Esophagus squamous epithelium (tissue), 5 donors: ENCODE measurements at places on chromosomes 5 and 9.

DNA sequence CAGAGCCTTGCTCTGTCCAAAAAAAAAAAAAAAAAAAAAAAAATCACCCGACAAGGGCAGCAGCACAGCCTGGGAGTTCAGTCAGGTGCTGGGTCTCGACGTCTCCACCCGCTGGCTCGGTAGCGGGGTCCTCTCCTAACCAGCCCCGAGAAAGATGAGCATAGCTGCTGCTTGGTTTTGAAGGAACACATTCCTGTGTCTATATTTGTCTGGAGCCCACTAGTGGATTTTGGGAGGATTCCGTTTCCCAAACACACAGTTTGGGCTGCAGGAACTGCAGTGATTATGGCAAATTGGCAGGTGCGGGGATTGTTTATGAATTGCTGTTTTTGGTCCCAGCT, 1.2 kb downstream of the OTULINL start:
- H3K4me1 ChIP-seq = peaks cover 5% of the 10 kb centered on the region
- H3K36me3 ChIP-seq = no peaks in the 10 kb centered on the region
- peak overlapping the region; percentile 81 for H3K4me3 ChIP-seq
- no peak overlapping the region for H3K27ac ChIP-seq
- DNase-seq = no peak

DNA sequence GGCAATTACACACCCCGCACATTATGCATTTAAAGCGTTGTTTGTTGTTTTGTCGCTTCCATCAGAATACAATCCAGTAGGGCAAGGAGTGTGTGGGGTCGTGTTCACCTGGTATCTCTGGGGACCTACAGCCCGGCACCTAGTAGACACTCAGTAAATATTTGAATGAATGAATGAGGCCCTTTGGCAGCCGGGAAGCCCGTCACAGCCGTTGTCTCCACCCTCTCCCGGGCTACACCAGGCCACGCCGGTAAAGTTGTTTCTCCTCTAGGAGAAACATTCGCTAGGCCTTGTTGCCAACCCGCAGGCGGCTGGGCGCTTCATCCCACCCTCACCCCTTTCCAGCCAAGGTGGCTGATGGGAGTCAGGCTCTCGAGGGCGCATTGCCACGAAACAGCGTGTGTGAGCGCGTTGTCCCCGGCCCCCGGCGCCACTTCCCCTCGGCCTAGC, 876 bp upstream of the JAK2 start:
- H3K27me3 ChIP-seq = no peaks in the 10 kb centered on the region
- H3K4me1 ChIP-seq = peaks cover 27% of the 10 kb centered on the region
- no peak for DNase-seq
- peak overlapping the region; percentile 97 for H3K27ac ChIP-seq

DNA sequence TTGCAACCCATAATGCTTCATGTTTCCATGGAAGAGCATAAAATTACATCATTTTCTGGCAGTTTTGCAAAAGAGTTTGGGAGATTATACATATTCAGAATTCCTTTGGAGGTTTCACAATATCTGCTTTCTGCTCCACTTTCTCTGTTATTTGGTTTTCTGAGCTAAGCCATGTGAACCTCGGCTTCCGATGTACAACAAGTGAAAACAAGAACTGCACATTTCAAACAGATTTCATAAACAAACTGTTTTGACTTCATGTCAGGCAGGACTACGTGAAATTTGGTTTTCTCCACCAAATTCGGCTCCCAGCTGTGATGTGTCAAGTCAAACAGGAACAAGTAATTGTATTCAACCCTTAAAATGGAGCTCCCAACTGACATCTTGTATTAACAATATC, 609.8 kb downstream of the IRX1 start:
- no peaks in the 10 kb centered on the region for H3K36me3 ChIP-seq
- H3K4me1 ChIP-seq = no peaks in the 10 kb centered on the region
- H3K27ac ChIP-seq = peak overlapping the region; percentile 32

GRCh38 chr5:174311531-174312269, 266.2 kb downstream of the NSG2 start:
- no peaks in the 10 kb centered on the region for H3K36me3 ChIP-seq
- H3K4me1 ChIP-seq = peaks cover 3% of the 10 kb centered on the region
- peak overlapping the region; percentile 3 for H3K4me3 ChIP-seq
- H3K27me3 ChIP-seq = no peaks in the 10 kb centered on the region
- DNase-seq = no peak

DNA sequence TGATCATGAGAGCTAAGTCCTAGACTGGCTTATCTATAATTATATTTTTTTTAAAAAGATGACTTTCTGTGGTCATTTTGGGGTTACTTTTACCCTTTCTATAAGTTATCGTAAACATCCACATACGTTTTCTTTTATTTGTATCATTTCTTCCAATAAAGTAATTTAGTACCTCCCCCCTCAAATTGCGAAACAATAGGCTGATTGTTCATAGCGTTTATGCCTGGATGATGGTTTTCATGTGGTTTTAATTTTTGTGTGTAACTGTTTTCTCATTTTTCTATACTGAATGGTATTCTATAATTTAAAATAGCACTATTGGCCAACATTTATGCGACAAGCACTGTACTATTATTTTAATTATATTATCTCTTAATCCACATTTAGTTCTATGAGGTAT, 44.5 kb downstream of the SMC5 start:
- H3K27ac ChIP-seq = no peak overlapping the region
- H3K4me1 ChIP-seq = no peaks in the 10 kb centered on the region
- DNase-seq = no peak
- H3K36me3 ChIP-seq = peaks cover 5% of the 10 kb centered on the region

- H3K4me1 ChIP-seq = no peaks in the 10 kb centered on the region
- DNase-seq = no peak
- H3K36me3 ChIP-seq = peaks cover 85% of the 10 kb centered on the region
- H3K27ac ChIP-seq = no peak overlapping the region
- no peaks in the 10 kb centered on the region for H3K27me3 ChIP-seq
- H3K4me3 ChIP-seq = no peak overlapping the region
These were observed 32.6 kb downstream of the WDR36 start for GRCh38 chr5:111124793-111125192.

GRCh38 chr5:39205550-39205949, 13.8 kb downstream of the FYB1 start:
- no peak overlapping the region for H3K27ac ChIP-seq
- DNase-seq = no peak
- no peaks in the 10 kb centered on the region for H3K36me3 ChIP-seq
- no peak overlapping the region for H3K4me3 ChIP-seq
- no peaks in the 10 kb centered on the region for H3K4me1 ChIP-seq

DNA sequence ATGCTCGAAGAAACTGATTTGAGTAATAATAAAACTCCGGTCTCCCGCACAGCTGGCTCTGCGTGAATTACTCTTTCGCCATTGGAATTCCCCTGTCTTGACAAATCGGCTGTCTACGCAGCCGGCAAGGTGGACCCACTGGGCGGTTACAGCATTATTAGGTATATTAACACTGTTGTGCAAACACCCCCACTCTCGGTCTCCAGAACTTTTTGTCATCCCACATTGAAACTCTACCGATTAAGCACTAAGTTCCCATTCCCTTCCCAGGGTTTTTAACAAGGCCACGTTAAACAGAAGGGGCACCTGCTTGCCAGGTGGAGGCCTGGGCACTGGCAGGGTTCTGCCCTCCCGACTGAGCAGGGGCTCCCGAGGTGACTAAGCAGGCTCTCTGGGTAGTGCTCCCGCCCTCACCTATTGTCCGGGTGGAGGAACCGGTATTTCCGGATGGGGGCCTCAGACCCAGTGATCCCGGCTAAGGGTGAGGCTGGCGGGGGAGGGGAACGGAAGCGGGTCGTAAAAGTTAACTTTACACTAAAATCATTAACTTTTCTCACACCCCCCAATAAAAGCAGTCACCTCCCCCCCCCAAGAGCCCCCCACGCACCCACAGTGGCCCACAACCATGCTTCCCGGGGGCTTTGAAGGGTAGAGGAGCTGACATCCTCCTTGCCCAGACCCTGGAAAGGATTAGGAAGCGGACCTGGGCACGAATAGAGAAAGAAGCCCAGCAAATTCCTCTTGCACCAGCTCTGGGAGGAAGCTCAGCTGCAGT, 53.5 kb upstream of the TJP2 start:
- H3K27ac ChIP-seq = peak overlapping the region; percentile 98
- H3K4me3 ChIP-seq = peak overlapping the region; percentile 77
- peaks cover 31% of the 10 kb centered on the region for H3K4me1 ChIP-seq
- DNase-seq = no peak
- no peaks in the 10 kb centered on the region for H3K27me3 ChIP-seq
- no peaks in the 10 kb centered on the region for H3K36me3 ChIP-seq

- H3K27me3 ChIP-seq = no peaks in the 10 kb centered on the region
- no peak overlapping the region for H3K27ac ChIP-seq
- H3K36me3 ChIP-seq = no peaks in the 10 kb centered on the region
- no peak for DNase-seq
- no peak overlapping the region for H3K4me3 ChIP-seq
- no peaks in the 10 kb centered on the region for H3K4me1 ChIP-seq
These were observed 52.1 kb downstream of the PALM2AKAP2 start for GRCh38 chr9:109831998-109832658.

DNA sequence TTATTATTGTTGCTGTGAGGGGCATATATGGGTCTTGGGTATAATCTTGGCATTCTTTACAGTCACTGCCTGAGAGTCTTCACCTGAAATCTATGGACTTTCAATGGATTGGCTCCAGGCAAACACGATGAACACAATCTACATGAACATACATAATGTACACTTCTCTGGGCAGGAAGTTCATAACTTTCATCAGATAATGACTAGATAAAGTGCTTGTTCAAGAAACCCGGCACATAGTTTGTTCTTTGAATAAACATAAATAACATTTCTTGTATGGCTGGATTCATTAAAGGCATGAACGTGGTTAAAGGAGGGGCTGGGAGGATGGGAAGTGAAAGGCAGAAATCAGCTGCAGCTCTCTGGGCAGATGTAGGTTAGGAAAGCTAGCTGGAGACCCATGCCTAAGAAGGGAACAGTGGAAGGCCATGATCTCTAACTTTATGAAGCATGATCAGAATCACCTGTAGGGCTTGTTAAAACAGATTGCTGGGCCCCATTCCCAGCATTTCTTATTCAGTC, 306.9 kb upstream of the EFNA5 start:
- H3K4me3 ChIP-seq = no peak overlapping the region
- no peaks in the 10 kb centered on the region for H3K4me1 ChIP-seq
- H3K27me3 ChIP-seq = no peaks in the 10 kb centered on the region
- no peak overlapping the region for H3K27ac ChIP-seq

- H3K27ac ChIP-seq = peak overlapping the region; percentile 93
- H3K36me3 ChIP-seq = peaks cover 23% of the 10 kb centered on the region
- no peak for DNase-seq
- H3K27me3 ChIP-seq = no peaks in the 10 kb centered on the region
- H3K4me3 ChIP-seq = peak overlapping the region; percentile 89
These were observed 1.2 kb upstream of the CLPTM1L start for GRCh38 chr5:1345876-1346626.
